Gastrocnemius medialis (tissue), 4 donors: ENCODE measurements at places on chromosomes 12 and 14.
A peak's percentile ranks its signal among the peaks of the same experiment; 100 is the strongest.

DNA sequence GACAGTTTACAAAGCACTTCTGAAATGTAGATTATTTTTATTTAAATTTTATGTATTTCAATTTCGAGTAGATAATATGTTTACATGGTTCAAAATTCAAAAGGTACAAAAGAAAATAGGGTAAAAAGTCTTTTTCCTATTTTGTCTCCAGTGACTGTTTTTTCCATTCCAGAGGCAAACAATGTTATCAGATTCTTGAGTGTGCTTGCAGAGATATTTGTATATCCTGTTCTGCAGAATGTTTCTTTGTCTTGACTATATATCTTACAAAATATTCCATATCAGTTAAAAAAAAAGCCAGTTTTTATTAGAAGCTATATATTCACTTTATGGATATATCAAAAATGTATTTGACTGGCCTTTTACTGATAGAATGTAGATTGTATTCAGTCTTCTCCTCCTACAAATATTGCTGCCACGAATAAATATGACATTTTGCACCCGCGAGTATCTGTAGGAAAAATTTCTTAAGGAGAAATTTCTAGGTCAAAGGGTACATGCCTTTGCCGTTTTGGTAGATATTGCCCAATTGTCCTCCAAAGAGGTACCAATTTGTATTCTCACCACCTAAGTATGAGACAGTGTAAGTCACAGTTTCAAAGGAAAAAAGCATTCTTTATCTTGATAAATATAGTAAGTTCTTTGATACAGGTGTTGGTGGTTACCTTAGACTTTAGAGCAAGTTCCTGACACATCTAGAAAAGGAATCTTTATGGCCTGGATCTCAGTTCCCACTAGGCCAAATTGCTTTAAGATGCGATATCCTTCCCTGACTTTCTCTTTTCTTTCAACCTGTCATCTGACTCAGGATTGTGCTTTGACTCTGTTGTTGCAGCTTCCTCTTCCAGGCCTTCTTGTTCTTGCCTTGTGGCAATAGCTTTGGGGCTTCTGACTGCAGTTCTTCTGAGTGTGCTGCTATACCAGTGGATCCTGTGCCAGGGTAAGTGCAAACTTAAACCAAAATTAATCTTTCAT, 2.3 kb downstream of the KLRG1 start:
- DNase-seq, result no peak

DNA sequence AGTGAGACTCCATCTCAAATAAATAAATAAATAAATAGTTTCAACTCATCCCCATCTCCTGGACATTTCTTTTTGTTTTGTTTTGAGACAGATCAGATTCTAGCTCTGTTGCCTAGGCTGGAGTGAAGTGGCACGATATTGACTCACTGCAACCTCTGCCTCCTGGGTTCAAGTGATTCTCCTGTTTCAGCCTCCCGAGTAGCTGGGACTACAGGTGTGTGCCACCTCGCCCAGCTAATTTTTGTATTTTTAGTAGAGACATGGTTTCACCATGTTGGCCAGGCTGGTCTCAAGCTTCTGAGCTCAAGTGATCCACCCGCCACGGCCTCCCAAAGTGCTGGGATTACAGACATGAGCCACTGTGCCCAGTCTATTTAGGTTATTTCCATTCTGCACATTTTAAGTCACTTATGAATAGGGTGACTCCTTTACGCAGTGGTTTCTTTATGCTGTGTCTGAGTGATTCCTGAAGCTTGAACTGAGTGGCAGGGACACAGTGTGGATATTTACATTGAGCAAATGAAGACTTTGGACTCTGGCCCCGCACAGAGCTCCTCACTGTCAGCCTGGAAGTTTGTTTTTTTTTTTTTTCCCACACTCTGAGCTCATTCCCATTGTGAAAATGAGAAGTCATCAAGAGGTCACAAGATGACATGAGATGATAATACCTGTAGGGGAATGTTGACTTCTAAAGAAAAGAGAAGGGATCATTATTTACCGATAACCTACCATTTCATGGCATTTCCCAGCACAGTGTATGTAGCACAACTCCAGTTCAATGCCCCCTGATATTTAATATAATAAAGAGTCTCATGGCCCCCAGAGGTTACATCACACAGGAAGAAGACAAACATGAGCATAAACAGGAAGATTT, 72.6 kb downstream of the TBX3 start:
- no peak for DNase-seq

GRCh38 chr12:92363295-92364146, 217.9 kb upstream of the BTG1 start:
- peak; percentile 26 for DNase-seq

DNA sequence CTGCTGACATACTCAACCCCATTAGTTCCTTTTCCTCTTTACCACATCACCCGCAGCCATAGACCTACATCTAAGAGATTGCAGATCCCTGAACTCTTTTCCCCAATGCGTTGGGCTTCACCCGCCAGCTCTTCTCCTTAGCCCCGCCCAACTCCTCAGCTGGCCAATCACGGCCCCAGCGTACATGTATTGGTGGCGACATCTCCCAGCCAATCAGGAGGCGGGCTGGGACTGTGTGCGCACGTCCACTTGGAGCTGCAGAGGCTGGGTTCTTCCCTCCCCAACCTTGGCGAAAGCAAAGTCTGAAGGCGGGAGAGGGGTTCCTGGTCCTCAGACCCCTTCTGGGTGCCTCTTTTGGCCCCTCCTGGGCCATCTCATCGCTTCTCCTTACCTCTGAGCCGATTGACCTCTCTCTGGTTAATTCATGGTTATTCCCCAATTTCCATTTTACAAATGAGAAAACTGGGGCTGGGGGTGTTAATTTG, 11.0 kb downstream of the PDE1B start:
- peak; percentile 79 for DNase-seq

DNA sequence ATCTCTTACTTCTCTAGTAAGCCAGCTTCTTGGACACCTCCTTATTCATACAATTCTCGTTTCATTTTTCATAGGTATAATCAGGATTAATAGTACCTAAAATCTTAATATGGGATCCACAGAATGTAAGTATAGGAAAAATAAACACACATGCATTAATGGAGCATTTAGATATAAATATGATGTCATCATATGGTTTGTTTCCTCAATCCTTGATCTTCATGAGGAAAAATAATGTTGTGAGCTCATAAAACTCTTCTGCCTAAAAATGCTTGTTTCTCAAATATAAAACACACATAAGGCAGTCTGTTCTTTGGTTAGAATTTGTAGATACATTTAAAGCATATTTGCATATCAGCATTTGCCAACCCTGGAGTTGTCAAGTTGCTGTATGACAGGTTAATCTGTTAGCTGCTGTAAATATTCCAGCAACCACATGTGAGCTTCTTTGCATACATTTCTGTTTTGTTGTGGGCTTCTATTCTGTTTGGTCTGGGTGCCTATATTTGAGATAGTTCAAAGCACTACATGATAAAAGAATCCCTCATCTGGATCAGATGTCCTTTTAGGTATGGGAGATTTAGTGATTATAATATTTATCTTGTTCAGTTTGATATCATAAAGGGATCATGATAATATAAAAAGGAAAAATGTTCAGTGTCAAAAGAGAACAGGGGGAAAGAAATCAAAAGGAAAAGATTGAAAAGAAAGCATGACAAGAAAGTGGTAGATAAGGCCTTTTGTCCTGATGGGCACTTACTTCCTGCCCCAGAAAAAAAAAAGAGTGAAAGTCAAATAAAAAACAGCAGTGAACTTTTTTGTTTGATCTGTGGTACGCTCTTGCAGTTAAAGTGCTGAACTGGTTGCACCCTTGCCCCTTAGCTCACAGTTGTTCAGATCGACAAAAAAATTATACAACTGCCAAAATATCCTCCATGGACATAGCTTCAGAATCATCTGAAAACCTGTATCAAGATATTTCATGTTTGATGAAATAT, 68.6 kb downstream of the ACSS3 start:
- no peak for DNase-seq
